Right ventricle myocardium inferior (tissue), 1 donor: ENCODE measurements at places on chromosomes 16 and 17. TPM values are rescaled to one million over a fixed set of nuclear protein-coding genes. Genes with fewer than 3 reads are reported as not detected.

The RPS6KB1 gene
- 21.4 TPM for total RNA-seq

The GDPD1 gene
- total RNA-seq = 2.5 TPM

The CHD9 gene
- total RNA-seq = 37.6 TPM

The BAIAP2 gene
- 32.1 TPM for total RNA-seq

The UBE2Z gene
- 37.4 TPM for total RNA-seq

GRCh38 chr17:43645765-43646481 is 15.8 kb downstream of the MEOX1 start:
- peak; percentile 90 for DNase-seq

DNA sequence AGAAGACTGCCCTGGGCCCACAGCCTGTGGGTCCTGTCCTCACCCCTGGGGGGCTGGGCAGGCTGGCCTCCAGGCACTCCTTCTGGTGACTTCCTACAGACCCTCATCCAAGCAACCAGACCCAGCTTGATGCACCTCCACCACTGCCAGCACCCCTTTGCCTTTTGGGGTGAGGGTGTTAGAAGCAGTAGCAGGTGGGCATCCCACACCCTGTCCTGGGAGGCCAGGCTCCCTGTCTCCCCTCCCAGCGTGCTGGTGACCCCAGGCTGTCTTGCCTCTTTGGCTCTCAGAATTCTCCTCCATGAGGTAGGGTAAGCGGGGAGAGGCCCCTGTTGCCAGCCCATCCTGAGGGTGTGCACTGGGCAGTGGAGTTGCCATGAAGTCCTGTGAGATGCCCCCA is 33.4 kb downstream of the B9D1 start:
- no peak for DNase-seq

DNA sequence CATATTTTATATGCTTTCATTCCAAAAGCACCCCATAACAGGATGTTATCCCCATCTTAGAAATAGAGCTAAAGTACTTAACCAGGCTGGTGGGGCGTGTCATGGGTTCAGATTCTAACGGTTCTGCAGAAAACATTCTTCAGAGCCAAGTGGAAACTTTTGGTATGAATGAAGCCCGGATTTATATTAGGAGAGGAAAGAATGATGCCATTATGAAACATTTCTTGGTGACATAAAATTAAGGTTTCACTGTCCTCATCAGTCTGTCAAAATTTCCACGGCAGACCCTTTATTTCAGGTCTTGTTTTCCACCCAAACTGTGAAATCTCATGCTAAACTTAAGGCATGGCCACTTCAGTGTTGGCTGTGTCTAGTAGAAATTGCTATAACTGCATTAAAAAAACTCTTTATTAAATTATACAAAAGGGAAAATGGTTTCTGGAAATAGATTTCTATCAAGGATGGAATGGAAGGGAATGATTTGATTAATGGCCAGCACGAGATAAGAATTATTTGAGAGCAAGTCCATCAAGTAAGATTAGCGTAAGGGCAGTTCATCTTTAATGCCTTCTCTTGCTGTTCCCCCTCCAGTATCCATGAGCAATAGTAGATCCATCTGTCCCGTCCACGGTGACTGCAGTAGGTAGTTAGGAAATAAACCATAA is 11.7 kb downstream of the PRKCA start:
- no peak for DNase-seq

- DNase-seq = peak; percentile 94
Measured at GRCh38 chr17:2786176-2786881, 9.9 kb upstream of the RAP1GAP2 start.

DNA sequence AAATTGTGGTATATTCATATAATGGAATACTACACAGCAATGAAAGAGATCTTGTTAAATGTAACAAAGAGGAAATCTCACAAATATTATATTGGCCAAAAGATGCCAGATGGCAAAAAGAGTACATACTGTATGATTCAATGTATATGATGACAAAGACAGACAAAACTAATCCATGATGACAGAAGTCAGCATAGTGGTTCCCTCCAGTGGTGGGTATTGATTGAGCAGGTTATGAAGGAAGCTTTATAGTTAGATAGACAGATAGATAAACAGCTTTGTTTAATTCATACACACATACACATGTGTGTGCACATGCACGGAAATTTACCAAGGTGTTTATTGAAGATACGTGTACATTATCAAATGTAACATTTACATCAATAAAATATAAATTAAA is 74.4 kb upstream of the SMIM36 start:
- no peak for DNase-seq

GRCh38 chr17:78174346-78174869 is 6.0 kb downstream of the SYNGR2 start:
- DNase-seq = peak; percentile 93

GRCh38 chr17:16909472-16910246 is 62.3 kb downstream of the TNFRSF13B start:
- DNase-seq = no peak

GRCh38 chr16:54212893-54213292 is 73.7 kb downstream of the IRX3 start:
- DNase-seq = no peak

DNA sequence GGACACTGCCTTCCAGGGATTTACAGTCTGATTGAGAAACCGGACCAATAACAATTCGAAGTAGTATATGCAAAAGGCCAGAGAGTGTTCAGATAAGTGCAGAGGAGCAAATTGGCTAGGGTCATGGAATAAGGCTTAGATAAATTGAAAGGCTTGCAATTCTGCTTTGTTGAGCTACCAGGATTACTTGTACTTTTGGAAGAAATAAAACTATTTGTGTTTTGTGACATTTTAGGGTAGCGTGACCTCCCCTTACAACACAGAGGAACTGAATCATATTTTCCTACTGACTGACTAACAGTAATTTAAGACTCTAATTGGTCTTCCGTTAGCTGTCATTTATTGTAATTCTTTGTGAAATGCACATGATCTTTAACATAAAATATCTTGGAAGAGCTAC is 104.7 kb downstream of the PITPNC1 start:
- DNase-seq = no peak
